Activated T-cell treated with anti-CD3 and anti-CD28 coated beads, Interleukin-2, amount 50 U/mL, for 24 hours (primary cell): ENCODE measurements at places on chromosomes 2 and 18.
A peak's percentile ranks its signal among the peaks of the same experiment; 100 is the strongest.

DNA sequence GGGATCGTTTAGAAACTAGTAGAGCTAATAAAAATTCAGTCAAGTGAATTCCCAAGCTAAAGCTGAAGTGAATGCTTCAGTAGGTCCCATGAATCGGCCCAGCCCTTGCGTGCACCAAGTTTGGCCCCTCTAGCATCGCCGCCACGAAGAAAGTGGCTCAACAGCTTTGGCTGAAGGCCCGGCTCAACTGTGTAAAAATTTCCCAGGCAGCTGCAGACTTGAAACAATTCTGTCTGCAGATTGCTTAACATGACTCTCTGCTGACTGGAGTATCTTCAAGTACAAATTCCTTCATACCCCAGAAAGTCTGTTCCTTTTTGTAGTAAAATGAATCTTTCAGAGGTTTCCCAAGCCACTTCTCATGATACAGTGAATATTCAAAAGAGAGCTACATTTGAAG, 32.7 kb downstream of the ALMS1 start:
- no peak for DNase-seq

DNA sequence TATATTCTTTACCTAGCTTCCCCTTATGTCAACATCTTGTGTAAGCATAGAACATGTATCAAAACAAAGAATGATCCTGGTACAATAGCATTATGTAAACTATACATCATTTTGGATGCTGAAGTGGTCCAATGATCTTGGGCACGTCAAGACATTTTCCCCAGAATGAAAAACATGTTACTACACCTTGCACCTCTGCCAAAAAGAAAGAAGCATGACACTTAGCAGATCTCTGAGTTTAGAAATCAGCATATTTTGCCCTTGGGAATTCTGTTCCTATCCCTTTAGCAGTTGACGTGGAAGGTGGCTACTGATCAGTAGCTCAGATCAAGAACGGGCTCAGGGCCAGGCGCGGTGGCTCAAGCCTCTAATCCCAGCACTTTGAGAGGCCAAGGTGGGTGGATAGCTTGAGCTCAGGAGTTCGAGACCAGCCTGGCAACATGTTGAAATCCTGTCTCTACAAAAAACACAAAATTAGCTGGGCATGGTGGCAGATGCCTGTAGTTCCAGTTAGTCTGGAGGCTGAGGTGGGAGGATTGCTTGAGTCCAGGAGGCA, 1.7 kb upstream of the LCLAT1 start:
- no peak for DNase-seq

DNA sequence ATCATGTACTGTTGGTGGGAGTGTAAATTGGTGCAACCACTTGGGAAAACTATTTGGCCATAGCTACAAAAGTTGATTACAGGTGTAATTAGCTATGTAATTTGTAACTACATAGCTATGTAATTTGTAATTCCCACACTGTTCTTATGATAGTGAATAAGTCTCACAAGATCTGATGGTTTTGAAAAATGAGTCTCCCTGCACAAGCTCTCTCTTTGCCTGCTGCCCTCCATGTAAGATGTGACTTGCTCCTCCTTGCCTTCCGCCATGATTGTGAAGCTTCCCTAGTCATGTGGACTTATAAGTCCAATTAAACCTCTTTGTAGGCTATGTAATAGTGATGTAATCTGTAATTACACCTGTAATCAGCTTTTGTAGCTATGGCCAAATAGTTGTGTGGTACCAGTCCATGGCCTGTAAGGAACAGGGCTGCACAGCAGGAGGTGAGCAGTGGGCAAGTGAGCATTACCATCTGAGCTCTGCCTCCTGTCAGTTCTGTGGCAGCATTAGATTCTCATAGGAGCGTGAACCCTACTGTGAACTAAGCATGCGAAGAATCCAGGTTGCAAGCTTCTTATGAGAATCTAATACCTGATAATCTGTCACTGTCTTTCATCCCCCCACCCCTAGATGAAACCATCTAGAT, 133.7 kb upstream of the COPS8 start:
- DNase-seq: no peak

DNA sequence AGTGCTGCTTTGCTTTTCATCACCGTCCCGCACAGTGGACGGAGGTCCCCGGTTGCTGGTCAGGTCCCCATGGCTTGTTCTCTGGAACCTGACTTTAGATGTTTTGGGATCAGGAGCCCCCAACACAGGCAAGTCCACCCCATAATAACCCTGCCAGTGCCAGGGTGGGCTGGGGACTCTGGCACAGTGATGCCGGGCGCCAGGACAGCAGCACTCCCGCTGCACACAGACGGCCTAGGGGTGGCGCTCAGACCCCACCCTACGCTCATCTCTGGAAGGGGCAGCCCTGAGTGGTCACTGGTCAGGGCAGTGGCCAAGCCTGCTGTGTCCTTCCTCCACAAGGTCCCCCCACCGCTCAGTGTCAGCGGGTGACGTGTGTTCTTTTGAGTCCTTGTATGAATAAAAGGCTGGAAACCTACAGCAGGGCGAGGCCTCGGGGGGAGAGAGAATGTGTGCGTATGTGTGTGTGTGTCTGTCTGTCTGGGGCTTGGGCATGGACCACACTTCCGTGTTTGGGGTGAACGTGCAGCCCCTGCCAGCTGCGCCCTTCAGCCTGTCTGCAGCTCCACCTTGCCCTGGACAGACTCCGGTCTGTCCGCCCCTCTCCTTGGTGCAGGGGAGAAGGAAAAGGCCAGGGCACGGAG, 32.3 kb downstream of the GPC1 start:
- no peak for DNase-seq

DNA sequence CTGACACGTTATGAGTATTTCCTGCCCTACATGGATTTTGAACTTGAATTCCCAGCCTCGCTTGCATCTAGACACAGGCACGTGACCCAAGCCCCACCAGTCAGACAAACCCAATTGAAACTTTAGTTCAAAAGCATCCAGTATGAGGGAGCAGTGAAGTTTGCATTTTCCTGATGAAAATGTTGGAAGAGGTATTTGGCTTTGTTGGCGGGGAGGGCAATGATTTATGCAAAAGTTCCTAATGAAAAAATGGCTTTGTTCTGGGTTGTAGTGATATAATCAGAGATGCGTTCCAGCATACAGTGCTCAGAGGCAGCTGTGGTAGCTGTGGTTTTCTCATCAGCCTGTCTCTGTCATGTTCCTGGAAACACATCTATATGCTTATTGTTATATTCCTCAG, 36.8 kb upstream of the CPS1 start:
- DNase-seq: no peak

DNA sequence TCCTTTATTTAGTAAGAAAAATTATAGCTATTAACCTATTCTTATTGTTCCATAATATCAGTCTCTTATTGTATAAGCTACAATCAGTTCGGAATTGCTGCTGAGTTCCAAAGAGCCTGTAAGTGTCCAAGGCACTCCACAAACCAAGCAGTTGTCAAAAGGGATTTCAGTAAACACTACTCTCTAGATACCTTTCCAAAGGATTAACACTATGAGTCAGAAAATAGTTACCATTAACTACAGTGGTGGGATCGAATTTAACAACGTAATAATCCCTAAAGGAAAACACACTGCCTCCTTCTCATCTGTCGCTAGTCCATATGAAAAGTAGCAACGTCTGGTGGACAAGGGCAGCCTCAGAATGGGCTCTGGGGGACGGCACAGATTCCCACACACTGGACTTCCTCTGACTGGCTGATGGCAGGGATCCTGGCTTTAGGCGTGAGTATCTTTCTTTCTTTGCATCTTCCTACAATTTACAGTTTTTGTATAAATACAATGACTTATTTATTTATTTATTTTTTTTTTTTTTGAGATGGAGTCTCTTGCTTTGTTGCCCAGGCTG, 8.8 kb downstream of the TGFBRAP1 start:
- DNase-seq: no peak

GRCh38 chr2:46273225-46273863, 23.9 kb upstream of the EPAS1 start:
- no peak for DNase-seq

- no peak for DNase-seq
These were observed 169.2 kb downstream of the TRIM43 start for GRCh38 chr2:95760806-95761525.

DNA sequence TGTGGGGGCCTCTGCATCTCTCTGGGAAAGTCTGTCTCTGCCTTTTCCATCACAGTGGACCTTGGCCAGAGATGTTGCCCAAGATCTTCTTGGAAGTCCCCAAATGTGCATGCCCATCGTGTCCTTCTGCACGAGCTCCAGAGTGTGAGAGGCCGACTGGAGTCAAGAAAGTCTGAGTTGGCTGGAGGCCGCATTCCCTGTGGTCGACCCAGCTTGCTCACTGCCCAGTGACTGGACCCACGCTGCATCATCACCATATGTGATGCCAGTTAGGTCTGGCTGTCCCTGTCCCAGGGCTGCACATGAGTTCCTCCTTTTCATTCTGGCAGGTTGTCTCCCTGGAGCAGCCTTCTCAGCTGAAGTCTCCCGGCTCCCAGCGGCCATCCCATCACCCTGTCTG, 93.8 kb downstream of the ARL4C start:
- no peak for DNase-seq

DNA sequence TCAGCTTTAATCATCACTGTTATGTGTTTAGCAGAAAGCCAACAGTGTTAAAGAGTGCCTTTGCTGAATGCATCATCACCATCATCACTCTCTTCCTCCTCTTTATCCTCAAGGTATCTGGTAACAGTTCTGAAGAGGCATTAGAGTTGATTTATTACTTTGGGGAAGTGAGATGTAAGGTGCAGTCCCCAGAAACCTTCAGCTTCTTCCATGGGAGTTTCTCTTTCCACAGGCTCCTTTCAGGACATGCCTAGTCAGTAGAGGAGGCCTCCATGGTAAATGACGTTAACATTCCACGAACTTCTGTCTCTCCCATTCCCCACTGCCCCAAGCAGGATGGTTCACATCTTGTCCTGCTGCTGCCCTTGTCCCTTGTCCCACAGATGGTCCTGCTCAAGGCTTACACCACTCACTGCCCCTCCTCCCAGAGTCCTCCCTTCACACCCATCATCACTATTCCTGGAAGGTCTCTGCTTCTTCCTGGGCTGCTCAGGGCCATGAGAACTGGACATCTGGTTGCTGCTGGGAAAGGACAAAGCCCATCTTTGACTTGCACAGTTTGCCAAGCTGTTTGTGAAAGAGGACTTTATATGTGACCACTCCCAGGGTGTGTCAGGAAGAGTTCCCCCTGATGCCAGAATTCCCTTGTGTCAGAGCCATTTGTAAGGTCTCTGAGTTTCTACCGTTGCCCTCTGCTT, 5.3 kb upstream of the REG1A start:
- no peak for DNase-seq

GRCh38 chr2:45263147-45263546, 253.9 kb upstream of the SIX2 start:
- no peak for DNase-seq

GRCh38 chr18:76823161-76823538, 793 bp downstream of the ZNF236 start:
- no peak for DNase-seq

DNA sequence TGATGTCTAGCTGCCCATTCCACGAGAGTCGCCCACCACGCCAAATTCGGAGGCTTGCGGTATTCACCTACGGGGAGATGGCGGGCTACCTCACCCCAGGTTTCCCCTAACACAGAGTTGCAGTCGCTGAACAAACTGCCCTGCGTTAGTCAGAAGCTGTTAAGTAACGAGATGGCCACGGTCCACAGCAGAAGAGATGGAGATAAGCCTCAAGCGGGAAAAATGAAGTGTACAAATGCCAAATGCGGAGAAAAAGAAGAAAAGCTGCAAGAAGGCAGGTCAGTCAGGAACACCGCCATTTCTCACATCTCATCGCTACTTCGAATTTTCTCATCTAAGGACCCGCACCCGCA, 425 bp downstream of the ASB3 start:
- peak; percentile 48 for DNase-seq

- DNase-seq: no peak
These were observed 35.4 kb downstream of the TMX3 start for GRCh38 chr18:68679528-68679927.

GRCh38 chr2:223815884-223816570, 21.4 kb downstream of the AP1S3 start:
- no peak for DNase-seq

GRCh38 chr2:88176352-88176984, 6.3 kb downstream of the THNSL2 start:
- no peak for DNase-seq

DNA sequence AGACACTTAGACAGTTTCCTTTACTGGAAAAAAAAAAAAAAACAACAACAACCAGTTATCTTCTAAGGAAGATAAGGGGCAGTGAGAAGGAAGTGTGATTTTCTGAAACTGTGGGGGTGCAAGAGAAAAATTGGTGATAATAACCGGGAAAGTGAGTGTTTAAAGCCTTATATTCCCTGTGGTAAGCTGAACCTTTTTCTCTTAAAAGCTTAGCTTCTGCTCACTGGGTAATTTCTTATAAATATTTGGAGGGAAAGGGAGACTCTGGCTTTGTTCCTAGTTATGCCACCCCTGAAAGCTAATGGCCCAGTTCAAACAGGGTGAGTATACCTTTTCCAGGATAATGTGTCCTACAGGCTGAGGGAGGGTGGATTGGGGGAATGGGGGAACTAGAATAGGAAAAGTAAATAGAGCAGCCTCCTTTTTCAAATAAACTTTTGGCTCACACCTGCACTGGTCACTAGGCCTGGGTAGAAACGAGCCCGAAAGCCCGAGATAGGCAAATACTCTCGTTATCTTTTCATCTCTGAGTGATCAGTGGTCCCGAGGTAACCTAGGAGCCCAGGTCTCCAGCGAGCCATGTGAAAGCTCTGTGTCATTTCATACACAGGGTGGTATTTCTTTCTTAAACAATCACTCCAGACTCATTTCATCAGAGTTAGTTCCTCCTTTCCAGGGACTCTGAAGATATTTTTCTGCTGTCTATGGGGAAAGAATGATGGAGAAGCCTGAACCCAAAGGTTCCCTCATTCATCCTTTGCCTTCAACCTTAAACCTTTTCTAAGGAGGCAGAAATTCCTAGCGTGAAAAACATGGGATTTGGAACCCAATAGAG, 15.5 kb upstream of the SRBD1 start:
- no peak for DNase-seq

- no peak for DNase-seq
These were observed 27.2 kb downstream of the TMEM177 start for GRCh38 chr2:119706221-119706620.

DNA sequence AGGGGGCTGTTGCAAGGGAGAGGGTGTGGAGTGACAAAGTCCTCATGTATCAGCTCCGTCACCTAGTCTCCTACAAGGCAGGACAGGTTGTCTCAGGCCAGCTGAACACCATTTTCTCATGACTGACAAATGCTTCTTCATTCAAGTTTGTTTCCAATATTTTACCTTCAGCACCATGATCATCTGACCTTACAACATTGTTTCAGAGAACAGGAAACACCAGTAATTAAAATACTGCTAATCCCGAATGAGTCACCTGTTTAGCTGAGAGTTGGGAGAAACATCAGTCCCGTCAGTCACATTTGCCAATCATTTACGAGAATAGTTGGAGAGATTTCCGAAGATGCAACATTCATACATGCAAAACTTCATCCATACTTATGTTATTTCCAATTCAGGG, 25.7 kb upstream of the SP5 start:
- DNase-seq: no peak
